ENCODE measurements at places on chromosomes 2 and 18.

DNA sequence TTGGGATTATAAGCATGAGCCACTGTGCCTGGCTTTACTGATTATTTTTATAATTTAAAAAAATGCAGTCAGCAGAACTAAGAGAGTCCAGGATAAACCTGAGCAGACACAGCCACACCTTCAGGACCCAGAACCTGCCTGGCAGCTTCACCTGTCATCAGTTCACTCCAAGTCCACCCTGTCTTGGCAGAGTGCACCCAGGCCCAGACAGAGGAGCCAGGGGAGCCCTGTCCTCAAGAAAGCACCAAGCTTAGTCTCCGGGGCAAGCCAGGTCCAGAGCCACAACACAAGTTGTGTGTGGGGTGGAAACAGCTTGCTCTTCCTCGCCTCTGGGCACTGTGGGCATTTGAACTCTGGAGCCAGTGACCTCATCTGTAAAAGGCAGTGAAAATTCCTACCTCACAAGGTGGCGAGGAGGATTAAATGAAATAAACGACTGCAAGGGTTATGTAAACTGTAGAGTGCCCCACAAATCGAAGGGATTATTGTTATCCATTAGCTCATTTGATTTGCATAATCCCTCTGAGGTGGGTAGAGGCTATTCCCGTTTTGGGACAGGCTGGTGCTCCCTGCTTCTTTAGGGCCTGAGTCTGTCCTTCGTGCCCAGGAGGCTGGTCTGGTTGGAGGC is 24.7 kb downstream of the MYCN start:
- no peak for DNase-seq

- peak; percentile 39 for DNase-seq
Observed at GRCh38 chr2:231228974-231229529, 30.6 kb downstream of the ARMC9 start.

GRCh38 chr2:65530547-65531320 is 98.3 kb upstream of the SPRED2 start:
- no peak for DNase-seq

GRCh38 chr18:47184419-47185050 is 8.4 kb upstream of the IER3IP1 start:
- peak; percentile 36 for DNase-seq

DNA sequence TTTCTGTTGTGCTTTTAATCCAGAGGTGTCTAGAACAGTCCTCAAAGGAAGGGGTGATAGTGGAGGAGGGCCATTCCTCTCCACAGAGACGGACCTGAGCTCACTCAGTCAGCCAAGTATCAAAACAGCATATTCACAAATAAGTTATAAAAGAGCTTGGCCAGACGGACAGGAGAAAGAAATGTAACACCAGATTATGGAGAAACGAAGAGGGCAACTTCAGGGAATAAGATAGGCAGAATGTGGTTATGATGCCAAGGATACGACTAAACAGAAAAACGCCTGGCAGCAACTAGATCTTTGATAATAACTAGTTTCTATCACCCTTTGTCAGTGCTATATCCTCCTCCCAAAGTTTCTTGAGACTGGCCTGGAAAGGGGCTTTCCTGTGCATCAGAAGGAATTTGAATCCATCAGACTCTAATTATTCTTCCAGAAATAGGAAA is 42.5 kb downstream of the MAP4K3 start:
- DNase-seq, result peak; percentile 16

- no peak for DNase-seq
Observed at GRCh38 chr18:11224153-11224552, 74.8 kb upstream of the PIEZO2 start.

DNA sequence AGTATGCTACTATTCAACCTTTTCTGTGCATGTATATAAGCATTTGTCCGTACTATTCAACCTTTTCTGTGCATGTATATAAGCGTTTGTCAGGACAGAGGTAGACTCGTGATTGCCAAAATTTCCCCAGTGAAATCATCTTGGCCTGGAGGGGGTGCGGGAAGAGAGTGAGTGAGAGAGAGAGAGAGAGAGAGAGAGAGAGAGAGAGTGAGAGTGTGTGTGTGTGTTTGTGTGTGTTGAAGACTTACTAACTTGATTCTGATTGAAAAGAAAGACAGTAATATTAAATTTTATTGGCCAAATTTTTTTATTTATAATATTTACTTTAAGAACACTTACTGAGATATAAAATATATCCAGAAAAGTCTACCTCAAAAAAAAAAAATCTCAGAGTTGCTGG is 19.1 kb downstream of the FAM117B start:
- DNase-seq, result no peak

DNA sequence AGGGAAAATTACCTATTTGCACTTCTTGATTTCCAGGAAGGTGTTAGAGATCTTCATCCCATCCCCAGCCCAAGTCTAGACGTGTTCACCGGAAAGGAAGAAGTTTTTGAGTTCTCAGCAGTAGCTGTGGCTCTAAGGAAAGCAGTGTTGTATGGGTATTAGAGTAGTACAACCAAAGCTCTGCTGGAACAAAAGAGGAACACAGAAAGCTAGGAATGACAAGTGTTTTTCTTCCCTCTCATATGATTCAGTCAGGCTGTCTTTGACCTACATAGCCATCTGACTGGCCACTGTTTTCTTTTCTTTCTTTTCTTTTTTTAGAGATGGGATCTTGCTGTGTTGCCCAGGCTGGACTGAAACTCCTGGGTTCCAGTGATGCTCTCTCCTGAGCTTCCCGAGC is 82.7 kb upstream of the SLC39A10 start:
- DNase-seq, result no peak

- no peak for DNase-seq
Observed at GRCh38 chr2:229740279-229740678, 25.9 kb upstream of the DNER start.

GRCh38 chr2:194346193-194346592 is 1310.8 kb upstream of the SLC39A10 start:
- DNase-seq, result no peak

- no peak for DNase-seq
Observed at GRCh38 chr2:168174756-168175155, 72.6 kb downstream of the STK39 start.

DNA sequence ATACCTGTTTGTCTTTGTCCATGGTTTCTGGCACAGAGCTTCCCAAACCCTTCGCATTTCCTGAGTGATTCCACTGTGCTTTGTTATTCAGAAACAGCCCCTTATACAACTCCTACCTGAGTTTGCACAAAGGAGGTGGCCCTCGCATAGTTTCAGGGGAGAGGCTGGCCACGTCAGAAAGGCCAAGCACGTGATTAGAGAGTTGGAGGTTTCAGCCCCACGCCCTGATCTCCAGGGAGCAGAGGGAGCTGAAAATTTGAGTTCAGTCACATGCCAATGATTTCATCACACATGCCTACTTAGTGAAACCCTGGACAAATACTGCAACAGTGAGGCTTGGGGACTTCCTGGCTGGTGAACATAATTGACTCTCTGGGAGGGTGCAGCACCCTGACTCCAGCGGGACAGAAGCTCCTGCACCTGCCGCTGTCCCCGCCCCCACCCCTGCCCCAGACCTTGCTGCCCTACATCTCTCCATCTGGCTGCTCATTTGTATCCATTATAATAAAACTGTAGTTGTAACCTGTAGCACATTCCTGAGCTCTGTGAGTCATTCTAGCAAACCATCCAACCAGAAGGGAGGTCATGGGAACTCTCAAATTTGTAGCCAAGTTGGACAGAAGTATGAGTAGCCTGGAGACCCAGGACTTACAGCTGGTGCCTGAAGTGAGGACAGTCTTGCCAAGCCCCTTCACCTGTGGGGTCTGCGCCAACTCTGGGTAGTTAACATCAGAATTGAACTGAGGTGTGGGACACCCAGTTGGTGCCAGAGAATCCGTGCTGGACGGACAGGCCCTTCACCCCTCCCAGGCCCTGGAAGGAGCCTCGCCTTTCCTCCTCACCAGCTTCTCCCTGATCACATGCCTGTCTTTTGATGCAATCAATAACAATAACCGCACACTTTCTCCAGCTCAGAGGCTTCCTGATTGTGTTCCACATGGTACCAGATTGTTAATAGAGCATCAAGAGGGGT is 224.3 kb downstream of the ANAPC1 start:
- peak; percentile 99 for DNase-seq

GRCh38 chr2:100067784-100068183 is 74.6 kb downstream of the AFF3 start:
- DNase-seq, result no peak

GRCh38 chr2:15797231-15797938 is 143.0 kb upstream of the MYCN start:
- DNase-seq, result peak; percentile 23

DNA sequence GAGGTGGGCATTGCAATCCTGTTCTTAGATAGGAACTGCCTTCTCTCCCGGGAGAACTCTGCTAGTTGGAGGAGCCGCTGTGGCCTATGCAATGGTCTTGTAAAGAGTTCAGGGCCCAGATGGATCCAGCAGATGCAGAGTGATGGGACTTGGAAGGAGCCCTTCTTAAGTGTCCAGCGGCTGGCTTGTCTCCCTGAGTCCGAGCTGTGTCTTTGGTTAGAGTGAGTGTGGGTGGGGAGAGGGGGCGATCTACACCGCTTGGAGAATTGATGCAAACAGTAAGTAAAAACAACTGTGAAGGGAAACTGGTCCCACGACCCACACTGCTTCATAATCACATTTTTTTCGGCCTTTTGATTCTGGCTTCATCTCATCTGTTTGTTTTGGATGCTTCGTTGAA is 89.8 kb upstream of the CYRIA start:
- DNase-seq, result no peak

- DNase-seq, result no peak
Observed at GRCh38 chr2:197399887-197400540, 34.8 kb downstream of the SF3B1 start.

- peak; percentile 52 for DNase-seq
Observed at GRCh38 chr2:39837856-39838453, 58.9 kb upstream of the THUMPD2 start.

DNA sequence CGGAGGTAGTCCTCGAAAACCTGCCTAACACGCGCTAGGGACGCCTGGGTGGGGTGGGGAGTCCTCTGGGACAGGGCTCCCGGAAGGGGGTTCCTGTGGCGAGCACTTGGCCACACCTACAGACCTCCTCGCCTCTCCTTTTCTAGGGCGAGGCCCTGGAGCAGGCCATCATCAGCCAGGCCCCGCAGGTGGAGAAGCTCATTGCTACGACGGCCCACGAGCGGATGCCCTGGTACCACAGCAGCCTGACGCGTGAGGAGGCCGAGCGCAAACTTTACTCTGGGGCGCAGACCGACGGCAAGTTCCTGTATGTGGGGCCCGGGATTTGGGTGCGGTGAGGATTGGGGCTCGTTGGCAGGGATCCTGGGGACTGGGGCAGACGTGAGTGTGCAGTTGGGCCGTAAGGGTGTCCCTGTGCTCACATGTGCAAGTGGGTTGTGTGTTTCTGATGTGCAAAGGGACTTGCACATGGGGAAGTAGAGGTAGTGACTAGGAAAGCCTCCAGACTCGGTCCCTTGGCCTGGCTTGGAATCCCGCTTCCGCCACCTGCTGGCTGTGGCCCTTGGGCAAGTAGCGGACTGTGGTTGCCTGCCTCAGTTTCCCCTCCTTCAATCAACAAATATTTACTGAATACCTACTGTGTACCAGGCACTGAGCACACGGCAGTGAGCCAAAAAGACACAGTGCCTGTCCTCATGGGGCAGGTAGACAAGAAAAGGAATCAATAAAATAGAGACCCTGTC is 11.7 kb downstream of the ZAP70 start:
- DNase-seq, result no peak

GRCh38 chr2:72031346-72032110 is 116.1 kb downstream of the CYP26B1 start:
- no peak for DNase-seq

DNA sequence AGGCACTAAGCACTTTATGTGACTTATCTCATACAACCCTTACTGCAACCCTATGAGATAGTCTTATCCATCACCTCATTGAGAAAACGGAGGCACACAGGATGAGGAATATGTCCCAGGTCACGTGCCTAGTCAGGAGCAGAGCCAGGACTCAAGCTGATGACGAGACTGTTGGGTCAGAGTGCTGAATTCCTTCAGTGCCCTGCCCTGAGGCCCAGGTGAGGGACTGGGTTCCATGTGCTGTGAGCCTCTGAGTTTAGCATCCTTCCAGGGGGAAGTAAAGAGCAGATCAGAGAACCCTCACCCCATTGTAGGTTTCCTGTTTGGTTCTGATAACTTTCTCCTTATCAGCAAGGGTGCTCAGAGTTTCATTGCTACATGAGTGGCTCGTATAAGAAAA is 11.7 kb upstream of the EDAR start:
- no peak for DNase-seq

DNA sequence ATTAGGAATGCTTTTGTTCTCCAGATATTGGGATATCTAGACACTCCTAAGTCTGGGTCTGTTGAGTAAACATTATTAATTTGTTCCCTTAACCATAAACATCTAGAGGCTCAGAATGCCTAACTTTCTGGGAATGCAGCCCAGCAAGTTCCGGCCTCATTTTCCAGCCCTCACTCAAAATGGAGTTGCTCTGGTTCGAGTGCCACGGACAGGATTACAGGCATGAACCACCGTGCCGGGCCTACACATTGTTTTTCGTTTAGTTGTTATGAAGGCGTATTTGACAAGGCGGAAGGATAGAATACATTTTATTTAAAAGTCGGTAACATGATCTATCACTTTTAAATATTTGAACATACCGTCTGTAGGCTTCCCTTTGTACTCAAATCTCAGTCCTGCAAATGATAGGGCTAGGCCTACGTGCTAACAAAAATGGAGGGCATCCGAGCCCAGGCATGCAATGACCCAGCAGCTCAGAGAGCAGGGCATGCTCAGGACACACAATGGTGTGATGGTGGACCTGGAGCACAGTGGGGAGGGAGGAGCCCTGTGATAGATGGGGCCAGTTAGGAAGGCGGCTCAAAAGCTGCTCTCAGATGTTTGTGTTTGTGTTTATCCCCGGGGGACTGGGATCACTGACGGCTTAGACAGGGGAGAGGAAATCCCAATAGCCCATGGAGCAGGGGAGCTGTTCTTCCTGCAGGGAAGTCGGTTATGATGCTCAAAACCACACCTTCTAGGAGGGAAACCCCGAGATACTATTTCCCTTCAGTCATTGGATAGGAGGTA is 2.9 kb upstream of the SCYGR1 start:
- DNase-seq, result no peak

DNA sequence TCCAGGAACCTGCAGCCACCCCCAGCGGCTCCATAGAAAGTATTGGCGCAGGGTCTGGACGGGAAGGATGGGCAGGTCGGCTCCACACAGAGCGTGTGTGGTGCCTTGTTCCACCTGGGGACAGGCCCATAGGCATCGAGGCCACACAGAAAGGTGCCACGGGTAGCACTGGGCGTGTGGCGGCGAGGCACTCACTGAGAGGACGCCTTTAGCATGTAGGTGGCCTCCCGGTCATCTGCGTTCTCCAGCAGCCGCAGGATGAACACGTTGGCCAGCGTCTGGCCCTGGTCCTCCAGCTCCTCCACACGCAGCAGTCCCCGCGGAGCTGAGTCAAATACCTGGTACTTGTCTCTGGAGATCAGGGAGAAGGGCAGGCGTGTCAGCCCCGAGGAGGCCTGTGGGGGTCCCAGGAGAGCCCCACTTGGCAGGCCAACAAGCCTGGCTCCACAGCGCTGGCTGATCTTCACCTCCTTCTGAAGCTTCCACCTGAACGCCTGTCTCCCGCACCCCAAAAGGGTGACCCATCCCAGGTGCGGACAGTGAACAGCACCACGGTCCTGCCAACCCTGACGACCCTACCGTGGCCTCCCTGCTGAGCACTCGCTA is 13.2 kb downstream of the SNORC start:
- DNase-seq, result no peak

Data from kidney tubule cell (primary cell).